Activated T-cell treated with anti-CD3 and anti-CD28 coated beads for 4 hours (primary cell): ENCODE measurements at places on chromosomes 5 and 9.

GRCh38 chr5:177447611-177448243, 1.1 kb downstream of the PRR7 start:
- no peak for DNase-seq

GRCh38 chr9:76358628-76359280, 35.5 kb downstream of the RFK start:
- DNase-seq: no peak

- no peak for DNase-seq
Observed at GRCh38 chr5:179462040-179462439, 88.3 kb upstream of the RUFY1 start.

DNA sequence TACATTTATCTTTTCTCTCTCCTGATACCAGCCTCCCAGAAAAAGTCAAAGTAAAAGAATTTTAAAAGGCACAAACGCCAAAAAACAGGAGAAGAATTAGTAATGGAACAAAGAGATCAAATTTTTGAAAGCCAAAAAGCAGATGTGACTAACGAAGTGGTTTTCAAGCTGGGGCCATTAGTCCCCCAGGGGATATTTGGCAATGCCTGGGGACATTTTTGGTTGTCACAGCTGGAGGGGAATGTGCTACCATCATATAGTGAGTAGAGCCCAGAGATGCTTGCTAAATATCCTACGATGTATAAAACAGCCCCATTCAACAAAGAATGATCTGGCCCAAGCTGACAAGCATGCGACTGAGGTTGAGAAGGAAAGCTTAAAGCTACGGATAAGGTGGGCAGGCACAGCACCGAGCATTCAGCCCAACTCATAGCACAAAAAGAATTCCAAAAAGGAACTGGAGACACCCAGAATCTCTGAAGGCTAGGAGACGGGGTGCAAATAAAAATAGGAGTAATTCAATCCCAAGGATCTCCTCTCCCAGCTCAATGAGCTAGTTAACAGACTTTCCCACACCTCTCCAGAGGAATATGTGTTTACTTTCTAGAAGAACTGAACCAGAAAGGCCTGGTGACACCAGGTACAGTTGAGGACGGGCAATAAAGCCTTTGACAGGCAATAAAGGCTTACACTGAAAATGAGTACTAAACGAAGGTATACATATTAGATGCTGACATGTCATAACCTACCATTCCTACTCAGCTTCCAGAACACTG, 269.0 kb downstream of the DENND1A start:
- no peak for DNase-seq

- no peak for DNase-seq
Observed at GRCh38 chr5:178439493-178440180, 150.6 kb downstream of the COL23A1 start.

DNA sequence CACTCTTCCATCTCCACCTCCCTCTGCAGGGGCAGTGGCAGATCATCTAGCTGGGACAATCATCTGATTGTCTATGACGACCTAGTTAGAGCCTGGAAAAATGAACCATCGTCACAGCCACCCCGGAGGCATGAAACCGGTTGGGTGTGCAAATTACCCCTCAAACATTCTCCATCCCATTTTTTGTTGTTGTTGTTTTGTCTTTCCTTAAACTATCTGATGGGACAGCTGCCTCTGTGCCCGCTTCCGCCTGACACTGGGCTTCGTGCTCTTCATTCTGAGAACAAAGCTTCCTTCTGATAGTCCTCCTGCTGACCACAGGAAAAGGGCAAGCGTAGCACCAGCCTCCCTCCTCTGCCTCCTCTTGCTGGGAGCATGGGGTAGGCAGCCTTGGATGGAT, 7.0 kb upstream of the NDST1 start:
- no peak for DNase-seq

DNA sequence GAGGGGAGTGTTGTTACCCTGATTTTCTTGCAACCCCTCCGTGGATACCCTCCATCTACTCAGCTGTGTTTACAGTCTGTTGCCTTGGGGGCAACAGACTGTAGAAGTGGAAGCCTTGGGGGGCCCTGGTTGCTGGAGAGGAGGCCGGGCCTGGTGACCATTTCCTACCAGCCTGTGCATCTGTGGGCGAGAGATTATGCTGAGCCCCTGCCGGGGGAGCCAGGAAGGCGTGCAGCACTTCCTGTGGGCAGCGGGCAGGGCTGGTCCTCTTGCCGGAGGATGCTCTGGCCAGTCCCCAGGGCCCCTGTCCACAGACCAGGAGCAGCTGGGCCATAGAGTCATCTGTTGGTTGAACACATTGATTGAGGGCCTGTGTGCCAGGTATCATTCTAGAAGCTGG, 11.1 kb downstream of the ERGIC1 start:
- no peak for DNase-seq

- DNase-seq: no peak
Observed at GRCh38 chr5:103829585-103829984, 267.0 kb upstream of the NUDT12 start.

GRCh38 chr5:124180299-124180874, 566.1 kb downstream of the ZNF608 start:
- no peak for DNase-seq

DNA sequence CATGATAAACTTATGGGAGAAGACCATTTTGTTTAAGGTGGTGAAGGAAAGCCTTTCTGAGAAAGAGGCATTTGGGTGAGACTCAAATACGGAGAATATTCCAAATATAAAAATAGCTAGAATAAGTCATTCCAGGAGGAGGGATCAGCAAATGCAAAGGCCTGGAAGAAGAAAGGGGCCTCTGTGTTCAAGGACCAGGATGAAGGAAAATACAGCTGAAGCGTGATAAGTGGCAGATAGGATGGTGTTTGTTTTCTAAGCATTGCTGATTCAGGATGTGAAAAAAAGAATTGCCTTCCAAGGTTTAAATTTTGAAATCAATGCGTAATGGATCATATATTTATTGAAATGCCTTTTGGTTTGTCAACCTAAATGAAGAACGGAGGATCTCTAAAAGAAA, 59.4 kb upstream of the CAST start:
- no peak for DNase-seq

DNA sequence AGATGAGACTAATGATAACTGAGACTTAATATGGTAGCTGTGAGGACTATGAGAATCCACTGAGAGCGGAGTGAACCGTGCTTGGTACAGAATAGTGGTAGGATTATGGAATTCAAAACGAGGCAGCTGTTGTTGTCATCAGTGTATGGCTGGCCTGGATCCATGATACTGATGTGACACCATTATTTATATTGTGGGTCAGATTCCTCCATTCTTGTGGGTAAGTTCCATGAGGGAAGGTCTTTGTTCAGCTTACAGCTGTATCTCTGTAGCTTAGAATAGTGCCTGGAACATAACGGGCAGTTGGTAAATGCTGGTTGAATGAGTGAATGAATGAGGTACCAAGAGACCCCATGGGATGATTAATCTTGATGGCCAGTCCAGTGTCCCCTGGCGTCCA, 61.8 kb downstream of the ACER2 start:
- DNase-seq: no peak

DNA sequence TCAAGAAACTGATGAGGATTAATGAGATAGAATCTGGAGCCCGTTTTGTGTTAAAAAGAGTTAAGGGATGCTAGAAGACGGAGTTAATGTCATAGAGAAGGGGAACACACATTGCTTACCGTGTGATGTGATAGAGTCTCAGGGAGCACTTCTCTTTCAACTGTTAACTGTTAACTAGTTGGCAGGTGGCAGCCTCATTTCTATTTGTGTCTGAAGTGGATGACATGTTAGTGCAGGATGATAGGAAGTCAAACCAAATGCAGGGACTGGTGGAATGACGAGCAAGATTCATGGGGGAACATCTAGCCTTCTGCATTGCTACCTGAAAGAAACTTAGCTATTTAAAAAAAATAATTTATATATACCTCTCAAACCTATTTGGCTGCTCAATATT, 222.7 kb downstream of the MAST4 start:
- DNase-seq: no peak

- no peak for DNase-seq
Observed at GRCh38 chr5:178348356-178349074, 115.9 kb upstream of the PHYKPL start.

GRCh38 chr5:135831851-135832555, 2.5 kb upstream of the SLC25A48 start:
- DNase-seq: no peak

DNA sequence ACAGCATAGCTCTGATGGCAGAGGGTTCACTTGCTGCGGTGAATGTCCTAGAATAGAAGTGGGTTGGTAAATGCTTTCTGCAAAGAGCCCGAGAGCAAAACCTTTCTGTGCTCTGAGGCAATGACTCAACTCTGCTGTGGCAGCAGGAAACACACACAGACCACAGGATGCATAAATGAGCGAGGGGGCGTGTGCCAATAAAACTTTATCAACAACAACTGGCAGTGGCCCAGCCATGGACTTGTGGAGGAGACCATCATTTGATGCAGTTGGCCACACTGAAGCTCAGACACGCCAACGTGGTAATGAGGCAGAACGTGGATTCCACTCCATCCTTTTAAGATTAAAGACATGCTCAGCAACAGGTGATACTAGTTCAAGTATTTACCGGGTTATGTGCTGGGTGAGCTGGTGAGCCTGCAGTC, 6.8 kb downstream of the MRPL36 start:
- peak; percentile 57 for DNase-seq

GRCh38 chr9:128115187-128116103, 12.1 kb downstream of the PTGES2 start:
- DNase-seq: no peak

GRCh38 chr5:9405196-9405754, 140.6 kb downstream of the SEMA5A start:
- no peak for DNase-seq

DNA sequence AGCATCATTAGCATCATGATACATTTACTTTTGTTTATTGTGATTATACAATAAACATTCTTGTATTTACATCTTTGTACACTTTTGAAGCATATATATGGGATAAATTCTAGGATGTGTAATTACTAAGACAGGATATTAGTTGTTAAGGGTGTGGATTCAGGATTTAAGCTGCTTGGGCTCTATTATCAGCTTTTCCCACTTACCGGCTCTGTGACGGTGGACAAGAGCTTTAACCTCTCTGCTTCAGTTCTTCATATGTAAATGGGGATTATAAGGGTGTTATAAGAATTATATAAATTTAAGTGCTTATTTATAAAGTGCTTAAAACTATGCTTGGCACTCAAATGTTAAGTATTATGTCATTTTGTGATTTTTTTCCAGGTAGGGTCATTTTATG, 131.1 kb downstream of the FER start:
- no peak for DNase-seq

DNA sequence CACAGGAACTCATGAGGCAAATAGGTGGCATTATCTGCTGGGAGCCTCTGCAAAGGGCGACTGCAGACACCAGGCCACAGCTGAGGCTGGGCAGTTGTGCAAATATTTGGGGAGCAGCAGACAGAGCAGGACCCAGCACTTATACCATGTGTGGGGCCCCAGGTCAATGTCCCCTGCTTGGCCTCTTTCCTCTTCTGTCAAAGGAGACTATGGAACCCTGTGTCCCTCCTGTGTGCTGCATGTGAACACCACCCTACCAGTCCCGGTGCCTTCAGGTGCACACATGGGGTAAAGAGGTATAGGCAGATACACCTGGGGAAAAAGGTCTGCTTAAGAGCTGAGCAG, 50.8 kb downstream of the ROR2 start:
- no peak for DNase-seq

DNA sequence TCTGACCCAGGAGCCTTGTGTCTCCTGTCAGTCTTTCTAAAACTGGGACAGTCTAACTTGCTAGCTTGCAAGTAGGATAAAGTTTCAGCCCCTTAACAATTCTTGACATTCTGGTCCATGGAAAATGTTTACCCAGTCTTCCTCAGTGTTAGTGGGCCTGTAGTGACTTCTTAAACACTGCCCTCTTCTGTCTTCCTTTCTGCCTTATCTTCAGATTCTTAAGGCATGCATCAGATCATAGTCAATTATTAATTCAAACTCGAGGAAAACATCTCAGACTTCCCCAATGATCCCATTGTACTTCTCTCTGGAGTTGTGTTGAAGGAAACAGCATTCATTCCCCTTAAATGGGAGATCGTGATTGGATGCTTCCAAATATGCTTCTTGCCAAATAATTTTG, 1199.8 kb downstream of the DTWD2 start:
- no peak for DNase-seq

DNA sequence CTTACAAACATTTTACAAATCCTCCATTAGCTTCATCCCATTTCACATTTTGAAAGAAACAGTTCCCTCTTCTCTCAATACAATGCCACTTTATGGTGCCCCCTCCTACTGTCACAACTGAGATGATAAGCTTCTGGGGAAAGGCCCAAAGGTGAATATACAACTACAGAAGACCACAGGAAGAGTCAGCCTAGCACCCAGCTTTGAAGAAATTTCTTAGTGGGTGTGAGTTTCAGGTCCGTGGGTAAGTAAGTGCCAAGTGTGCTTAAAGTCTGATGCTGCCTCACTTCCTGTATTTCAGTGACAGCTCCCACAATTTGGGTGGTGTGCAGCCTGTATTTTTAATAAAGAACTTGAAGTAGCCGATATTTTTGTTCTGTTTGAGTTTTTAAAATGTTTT, 68.1 kb downstream of the ARHGEF28 start:
- DNase-seq: no peak

DNA sequence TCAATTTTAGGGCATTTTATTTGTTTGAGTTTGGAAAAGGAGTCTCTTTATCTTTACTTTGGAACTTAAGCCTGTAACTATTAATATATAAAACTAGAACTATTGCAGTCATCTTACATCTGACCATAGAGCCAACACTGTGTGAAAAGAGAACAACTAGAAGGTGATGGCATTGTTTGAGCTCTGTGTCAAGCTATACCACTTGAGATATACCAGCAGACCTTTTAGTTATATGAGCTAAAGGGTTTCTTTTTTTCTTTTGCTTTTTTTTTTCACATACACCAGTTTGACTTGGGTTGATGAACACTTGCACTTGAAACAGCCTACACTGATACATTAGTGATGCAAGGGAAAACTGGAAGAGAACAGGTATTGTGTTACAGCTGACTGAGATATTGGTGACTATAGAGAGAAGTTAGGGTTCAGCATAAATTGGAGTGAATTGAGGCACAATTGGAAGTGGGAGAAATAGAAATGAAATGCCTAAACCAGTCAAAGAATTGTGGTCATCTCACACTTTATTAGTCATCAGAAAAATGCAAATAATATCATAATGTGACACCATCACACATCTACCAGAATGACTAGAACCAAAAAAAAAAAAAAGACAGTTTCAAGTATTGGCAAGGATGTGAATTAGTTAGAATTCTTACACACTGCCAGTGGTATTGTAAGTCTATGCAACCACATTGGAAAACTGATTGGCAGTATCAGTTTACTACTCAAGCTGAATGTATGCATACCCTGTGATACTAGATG, 60.9 kb downstream of the ADRB2 start:
- no peak for DNase-seq

DNA sequence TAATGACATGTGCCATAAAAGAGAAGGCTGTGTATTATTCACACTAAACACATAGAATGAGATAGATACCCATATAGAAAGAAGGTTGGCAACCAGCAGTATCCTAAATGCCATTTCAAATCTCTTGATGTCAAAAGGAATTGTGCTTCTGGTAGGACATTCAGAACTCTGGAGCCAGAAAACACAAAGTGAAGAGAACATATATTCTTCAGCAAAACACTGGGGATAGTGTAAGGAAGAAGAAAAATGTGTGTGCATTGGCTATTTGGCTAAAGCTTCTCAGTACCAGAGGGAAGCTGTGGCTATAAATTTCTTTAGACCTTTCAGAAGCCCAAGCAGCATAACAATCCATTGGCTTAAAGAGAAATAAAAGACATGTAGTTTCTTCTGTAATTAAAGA, 551.6 kb upstream of the C9orf72 start:
- no peak for DNase-seq
